Stimulated activated CD8-positive, alpha-beta memory T cell treated with anti-CD3 and anti-CD28 coated beads, Interleukin-15, amount 100 ng/mL, for 24 hours (primary cell): ENCODE measurements at places on chromosomes 2 and 18.

DNA sequence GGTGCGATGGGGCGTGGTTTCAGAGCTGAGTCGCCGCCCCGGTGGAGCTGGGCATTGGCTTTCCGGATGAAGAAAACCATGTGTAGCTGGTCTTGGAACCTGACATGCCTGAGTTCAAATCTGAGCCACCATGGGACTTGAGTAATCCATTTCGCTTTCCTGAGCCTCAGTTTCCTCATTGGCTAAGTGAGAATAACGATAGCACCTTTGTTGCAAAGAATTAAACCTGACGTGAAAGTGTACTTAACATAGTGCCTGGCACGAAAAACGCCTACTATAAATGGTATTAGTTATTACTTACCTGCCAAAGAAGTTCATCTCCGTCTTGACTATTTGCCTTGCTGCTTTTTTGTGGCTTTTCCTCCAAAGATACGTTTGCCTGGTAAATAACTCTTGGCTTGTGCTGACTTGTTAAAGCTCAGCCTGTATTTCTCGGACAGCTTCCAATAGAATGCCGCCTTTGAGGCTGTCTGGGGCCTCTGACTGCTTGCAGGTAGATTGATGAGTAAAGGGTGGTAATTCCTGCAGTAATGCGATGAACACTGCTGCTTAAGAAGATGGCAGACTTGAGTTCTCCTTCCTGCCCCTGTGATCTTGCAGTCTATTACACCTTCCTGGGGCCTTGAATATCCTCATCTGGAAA is 1.3 kb downstream of the CDCA7 start:
- DNase-seq = no peak

GRCh38 chr2:128644718-128645256 is 326.1 kb upstream of the HS6ST1 start:
- DNase-seq = no peak

DNA sequence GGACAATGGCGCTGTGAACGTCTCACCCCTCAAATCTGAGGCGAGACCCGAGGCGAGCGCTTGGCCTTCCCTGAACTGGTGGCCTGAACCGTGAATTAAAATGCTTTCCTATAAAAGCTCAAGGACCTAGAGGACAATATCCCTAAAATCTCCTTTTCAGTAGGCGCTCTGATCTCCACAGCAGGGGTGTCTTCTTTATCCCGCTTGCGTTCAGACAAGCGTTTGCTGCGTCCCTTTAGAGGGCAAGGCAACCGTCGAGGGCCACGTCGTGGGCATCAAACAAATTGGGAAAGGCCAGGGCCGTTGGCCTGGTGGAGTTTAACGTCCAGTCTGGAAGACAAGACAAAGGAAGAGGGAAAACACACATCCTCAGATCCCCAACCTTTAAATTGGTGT is 1.3 kb upstream of the RAX start:
- DNase-seq = no peak

DNA sequence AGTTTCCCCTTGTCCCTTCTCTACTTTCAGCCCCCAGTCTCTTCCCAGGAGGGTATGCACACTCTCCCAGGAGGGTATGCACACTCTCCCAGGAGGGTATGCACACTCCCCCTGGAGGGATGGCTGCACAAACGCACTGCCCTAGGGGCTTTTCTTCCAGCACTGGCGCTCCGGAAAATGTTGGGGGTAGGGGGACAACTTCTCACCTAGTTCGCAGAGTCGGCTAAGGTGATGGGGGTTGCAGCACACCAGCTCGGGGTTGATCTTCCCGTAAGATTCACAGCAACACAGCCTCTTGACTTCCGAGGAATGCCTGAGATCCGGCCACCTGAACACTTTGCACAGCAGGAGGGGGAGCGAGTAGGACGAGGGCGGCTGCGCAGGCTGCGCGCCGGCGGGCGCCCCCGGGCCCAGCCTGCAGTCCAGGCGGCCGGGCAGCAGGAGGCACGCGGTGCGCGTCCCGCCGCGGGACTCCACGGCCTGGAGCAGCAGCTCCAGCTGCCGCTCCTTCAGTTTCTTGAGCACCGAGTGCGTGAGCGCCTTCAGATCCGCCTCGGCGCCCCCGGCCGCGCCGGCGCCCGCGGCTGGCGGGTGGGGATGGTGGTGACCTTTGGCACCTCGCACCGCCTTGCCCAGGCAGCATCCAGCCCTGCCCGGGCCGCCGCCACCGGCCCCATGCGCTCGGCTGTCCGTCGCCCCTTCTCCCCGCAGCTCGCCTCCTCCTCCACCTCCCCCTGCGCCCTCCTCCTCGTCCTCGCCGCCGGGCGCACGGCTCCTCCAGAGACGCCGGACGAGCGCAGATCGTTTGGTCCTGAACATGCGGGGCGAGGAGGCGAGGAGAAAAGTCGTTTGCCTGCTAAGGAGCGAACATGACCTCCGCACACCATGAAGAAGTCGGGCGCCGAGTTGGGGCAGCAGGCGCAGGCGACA is 894 bp downstream of the SMAD7 start:
- no peak for DNase-seq

DNA sequence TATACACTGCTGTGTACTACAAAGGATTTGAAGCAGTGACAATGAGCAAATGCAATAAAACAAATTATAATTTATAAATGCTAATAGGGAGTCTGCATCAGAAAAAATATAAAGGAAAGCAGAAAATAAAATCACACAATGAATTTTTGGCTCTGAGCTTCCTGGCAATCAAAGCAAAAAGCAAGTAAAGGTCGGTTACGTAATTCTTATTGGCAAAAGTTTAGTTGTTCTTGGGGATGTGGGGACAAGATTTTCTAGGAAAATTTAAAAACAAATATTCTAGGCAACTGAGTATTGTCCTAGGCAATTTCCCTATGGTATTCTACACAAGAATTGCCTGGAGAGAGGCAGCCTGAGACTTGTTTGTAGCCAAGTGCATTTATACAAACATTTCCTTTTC is 1.8 kb downstream of the ORC2 start:
- no peak for DNase-seq

GRCh38 chr2:101758001-101758400 is 60.5 kb downstream of the MAP4K4 start:
- DNase-seq = no peak

- DNase-seq = no peak
Measured at GRCh38 chr2:39689272-39689841, 23.6 kb downstream of the TMEM178A start.

- no peak for DNase-seq
Measured at GRCh38 chr18:43159086-43159770, 43.7 kb upstream of the RIT2 start.

DNA sequence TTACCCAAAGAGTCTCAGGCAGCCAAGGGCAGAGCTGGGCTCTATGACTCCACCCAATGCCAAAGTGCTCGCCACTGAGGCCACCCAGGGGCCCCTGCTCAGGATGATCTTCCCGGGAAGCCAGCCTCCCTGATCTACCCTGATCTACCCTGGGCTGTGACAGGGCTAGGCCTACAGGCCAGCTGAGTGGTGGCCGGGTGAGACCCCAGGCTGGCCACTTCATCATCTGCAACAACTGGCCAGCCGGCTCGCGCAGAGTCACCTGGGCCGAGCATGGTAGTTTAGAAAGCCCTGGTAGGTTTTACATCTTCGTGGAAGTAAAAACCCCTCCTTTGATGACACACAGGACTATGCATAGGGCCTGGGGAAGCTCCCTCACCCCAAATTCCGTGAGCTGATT is 276.3 kb downstream of the NDUFA10 start:
- no peak for DNase-seq

DNA sequence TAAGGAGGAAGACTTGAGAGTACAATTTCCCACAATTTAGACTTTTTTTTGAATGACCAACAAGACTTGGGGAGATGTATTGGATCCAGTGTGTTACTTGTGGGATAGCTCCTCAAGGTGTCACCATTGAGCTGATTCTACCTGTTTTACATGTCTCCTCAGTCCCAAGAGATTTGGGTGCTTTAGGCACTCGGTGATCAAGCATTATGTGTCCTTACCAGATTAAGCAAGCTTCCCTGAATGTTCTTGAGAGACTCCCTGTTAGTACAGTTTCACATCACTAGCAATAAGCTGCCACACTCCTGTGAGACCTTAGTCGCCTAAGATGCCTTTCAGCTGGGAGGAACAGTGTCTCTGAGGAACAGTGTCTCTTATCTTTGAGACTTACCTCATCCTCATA is 384.3 kb upstream of the SYT4 start:
- DNase-seq = no peak

GRCh38 chr2:48439102-48439501 is 90.9 kb upstream of the STON1 start:
- no peak for DNase-seq

- no peak for DNase-seq
Measured at GRCh38 chr18:69945220-69946114, 2.2 kb downstream of the CD226 start.

DNA sequence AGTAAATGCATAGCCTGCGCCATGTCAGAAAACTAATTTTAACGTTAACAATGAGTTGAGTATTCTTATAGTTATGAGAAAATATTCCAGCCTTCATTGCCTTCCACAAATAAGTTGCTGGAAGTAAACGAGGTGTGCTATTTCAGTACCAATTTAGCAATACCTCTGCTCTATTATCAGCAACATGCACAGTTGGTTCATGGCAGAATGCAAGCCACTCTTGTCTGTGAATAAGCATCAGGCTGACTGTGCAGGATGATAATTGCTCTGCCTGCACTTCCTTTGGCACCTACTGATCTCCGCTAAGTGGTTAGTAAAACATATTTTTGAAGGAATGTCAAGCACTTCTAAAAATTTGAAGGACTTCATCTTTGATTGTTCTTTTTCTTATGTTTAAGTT is 261.9 kb upstream of the SIX3 start:
- DNase-seq = no peak

DNA sequence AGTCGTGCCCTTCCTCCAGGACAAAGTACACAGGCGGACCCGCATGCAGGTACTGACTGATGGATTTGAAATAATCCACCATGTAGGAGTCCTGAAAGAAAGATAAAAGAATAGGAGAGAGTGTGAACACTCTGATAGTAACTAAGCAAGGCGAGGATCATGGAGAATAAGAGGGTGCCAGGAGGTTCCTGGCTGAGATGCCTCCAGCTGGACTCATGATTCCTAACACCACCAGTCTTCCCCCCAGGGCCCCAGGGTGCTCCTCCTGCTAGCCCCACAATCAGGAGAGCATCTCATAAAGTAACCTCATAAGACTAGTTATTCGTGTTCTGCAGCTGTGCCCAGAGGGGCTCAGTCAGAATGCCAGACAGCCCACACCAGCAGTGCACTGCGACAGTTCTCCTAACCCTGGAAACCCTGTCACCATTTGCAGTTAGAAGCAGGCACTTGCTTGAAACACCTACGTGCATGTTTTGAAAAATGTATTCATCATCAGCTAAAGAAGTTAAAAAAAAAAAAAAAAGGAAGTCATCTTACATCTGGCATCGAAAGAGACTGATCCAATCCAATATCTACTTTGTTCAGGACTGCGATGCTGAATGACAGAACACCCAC is 36.7 kb downstream of the RMC1 start:
- DNase-seq = no peak

DNA sequence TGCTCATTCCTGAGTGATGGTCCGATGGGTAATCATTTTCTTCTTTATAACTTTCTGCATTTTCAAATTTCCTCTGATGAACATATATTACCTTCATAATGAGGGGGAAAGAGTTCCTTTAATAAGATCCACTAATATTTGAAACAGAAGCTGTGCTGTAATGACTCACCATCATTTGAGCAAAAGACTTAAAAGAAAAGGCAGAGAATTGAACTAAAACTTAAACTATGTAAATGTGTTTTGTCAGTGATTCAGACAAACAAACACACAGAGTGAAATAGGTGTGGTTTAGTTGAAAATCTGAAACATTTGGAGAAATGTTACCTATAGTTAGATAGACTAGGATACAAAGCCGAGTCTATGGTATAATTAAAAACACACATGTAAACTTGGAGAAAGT is 209.6 kb downstream of the STK39 start:
- DNase-seq = no peak
